ENCODE measurements at places on chromosomes 2 and 18. TPM values are rescaled to one million over a fixed set of nuclear protein-coding genes. Genes with fewer than 3 reads are reported as not detected.
A peak's percentile ranks its signal among the peaks of the same experiment; 100 is the strongest.

DNA sequence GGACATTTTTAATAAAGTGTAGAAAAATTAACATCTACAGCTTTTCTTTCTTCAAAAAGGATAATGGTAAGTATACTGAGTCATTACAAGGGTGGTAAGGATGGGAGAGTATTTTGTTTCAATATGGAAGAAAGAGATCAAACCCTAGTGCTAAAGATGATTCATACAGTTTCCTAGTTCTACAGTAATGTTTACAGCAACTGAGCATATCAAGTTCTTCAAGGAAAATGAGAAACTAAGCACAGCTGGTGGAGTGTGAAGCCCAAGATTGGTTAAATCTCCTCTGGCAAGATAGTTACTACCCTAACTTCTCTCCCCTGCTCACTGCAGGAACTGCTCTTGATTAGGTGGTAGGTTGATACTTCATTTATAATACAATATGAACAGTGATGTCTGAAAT, 467.5 kb downstream of the XIRP2 start:
- no peak overlapping the region for H3K27ac ChIP-seq
- no peak for DNase-seq
- no peaks in the 10 kb centered on the region for H3K27me3 ChIP-seq

DNA sequence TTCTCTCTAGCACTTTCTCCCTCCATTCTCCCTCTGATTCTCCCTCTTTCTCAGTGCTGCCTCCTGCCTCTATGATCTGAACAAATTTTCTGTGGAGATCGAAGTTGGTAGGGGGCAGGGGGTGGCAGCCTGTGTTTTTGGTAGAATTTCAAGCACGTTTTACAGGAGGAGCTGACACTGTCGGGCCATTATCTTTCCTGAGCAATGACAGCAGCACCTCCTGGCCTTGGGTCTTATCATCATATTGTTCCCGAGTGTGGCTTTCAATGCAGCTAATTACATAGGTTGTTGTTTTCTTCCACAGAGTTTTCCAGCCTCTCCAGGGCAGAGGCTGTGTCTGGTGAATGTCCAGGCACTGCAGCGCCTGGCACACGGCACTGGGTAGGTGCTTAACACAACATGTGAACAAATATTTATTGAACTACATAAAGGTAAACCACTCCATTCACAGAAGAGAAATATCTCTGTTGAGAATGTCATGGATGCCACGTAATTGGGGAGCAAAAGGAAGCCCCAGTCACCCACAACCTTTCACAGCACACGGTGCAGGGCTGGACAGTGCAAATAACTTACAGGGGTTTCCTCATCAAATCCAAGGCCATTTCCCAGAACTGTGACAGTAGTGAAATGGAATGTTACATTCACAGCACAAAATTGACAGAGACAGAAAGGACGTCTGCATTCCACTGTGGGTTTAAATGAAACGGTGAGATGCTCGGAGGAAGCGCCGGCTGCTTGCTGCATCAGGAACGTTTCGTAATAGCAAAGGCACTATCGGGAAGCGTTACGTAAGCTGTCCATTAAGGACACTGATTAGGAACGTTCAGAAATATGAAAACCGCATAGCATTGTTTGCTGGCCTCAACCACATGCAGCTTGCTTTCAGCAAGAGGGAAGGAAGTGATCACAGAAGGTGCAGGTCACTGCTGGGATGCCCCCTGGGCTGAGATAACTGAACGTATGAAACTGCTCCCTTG, 6.5 kb upstream of the KCNG2 start:
- H3K36me3 ChIP-seq = no peaks in the 10 kb centered on the region
- H3K27ac ChIP-seq = no peak overlapping the region
- H3K27me3 ChIP-seq = peaks cover 21% of the 10 kb centered on the region

ZC3H8 gene
- total RNA-seq = 9.9 TPM

DNA sequence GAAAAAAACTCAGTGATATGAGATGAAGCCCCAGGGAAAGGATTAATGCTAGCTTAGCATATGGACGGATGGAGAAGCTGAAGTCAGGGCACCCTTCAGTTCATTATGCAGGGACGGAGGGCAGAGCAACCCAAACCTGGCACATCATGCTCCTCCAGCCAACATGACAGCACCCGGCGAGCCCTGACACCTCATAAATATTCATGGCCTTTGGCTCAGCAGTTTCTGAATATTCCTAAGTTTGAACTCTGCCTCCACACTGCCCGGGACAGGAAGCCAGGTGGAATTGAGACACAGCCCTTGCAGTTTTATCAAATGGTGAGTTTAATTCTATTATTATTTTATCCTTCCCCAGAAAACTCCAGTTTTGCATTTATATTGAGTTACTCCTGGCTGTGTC, 87.3 kb upstream of the SH3BP4 start:
- H3K36me3 ChIP-seq = no peaks in the 10 kb centered on the region
- no peak overlapping the region for H3K27ac ChIP-seq
- no peak for DNase-seq
- H3K4me3 ChIP-seq = no peak overlapping the region
- H3K4me1 ChIP-seq = peaks cover 28% of the 10 kb centered on the region
- H3K27me3 ChIP-seq = no peaks in the 10 kb centered on the region

SOWAHC gene
- 12.7 TPM for total RNA-seq

- no peak for DNase-seq
- H3K27me3 ChIP-seq = no peaks in the 10 kb centered on the region
- H3K4me3 ChIP-seq = no peak overlapping the region
- peaks cover 2% of the 10 kb centered on the region for H3K36me3 ChIP-seq
These were observed 6.4 kb downstream of the PSME4 start for GRCh38 chr2:53964257-53964952.

IRS1 gene
- total RNA-seq = 20.0 TPM

DNA sequence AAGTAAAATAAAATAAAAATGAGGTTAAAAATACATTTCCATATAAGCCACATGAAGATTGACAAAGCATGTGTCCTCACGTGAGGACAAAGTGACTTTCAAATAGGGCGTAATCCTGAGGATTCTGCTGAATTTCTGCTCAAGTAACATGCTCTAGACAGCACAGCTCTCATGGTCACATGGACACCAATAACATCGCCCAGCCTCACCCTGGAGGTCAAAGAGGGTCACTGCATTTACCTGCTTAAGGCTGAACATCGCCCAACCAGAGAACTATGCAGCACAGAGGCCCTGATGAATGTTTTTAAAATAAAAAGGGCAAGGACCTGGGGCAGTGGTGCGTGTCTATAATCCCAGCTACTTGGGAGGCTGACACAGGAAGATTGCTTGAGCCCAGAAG, 30.2 kb downstream of the TGFBRAP1 start:
- H3K27me3 ChIP-seq = no peaks in the 10 kb centered on the region
- peaks cover 19% of the 10 kb centered on the region for H3K4me1 ChIP-seq
- H3K4me3 ChIP-seq = no peak overlapping the region
- no peak overlapping the region for H3K27ac ChIP-seq

DQX1 gene
- 0.26 TPM for total RNA-seq

DNA sequence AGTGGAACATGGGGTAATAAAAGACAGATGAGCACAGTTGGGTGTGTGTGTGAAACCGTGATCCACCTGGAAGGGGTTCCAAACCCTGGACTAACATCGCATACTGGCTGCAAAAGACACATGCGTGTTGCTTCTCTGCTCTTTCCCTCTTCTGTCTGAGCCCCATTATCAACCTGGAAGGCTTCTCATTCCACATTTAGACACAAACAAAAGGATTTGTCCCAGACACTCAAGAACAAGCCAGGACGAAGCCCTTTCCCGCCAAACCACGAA, 7.0 kb upstream of the SP9 start:
- H3K4me1 ChIP-seq = peaks cover 34% of the 10 kb centered on the region
- H3K27me3 ChIP-seq = peaks cover 88% of the 10 kb centered on the region
- peaks cover 2% of the 10 kb centered on the region for H3K36me3 ChIP-seq
- no peak overlapping the region for H3K27ac ChIP-seq
- H3K4me3 ChIP-seq = peak overlapping the region; percentile 59

GCG gene
- not detected for total RNA-seq

GRCh38 chr2:120672526-120673204, 63.0 kb upstream of the GLI2 start:
- peaks cover 56% of the 10 kb centered on the region for H3K27me3 ChIP-seq
- no peak overlapping the region for H3K4me3 ChIP-seq
- H3K4me1 ChIP-seq = no peaks in the 10 kb centered on the region
- H3K27ac ChIP-seq = no peak overlapping the region

GRCh38 chr18:62660691-62661090, 54.6 kb upstream of the PHLPP1 start:
- no peak overlapping the region for H3K4me3 ChIP-seq
- no peaks in the 10 kb centered on the region for H3K36me3 ChIP-seq
- peaks cover 26% of the 10 kb centered on the region for H3K4me1 ChIP-seq
- DNase-seq = no peak

DNA sequence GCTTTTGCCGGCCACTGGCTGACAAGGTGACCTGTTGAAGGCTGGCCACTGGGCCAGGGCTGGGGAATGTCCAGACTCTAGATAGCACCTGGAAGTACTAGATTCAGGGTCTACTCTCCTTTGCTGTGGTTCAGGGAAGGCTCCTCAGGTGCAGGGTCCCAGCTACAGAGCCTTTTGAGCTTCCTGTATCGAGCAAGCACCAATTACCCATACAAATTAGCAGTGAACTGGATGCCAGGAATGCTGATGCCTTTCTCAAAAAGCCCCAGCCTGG, 213.4 kb downstream of the CYP26B1 start:
- H3K27me3 ChIP-seq = peaks cover 7% of the 10 kb centered on the region
- peaks cover 13% of the 10 kb centered on the region for H3K4me1 ChIP-seq
- H3K36me3 ChIP-seq = no peaks in the 10 kb centered on the region
- H3K4me3 ChIP-seq = no peak overlapping the region
- DNase-seq = no peak

- no peak overlapping the region for H3K4me3 ChIP-seq
- H3K27ac ChIP-seq = no peak overlapping the region
- H3K36me3 ChIP-seq = no peaks in the 10 kb centered on the region
- peaks cover 18% of the 10 kb centered on the region for H3K27me3 ChIP-seq
- peak; percentile 81 for DNase-seq
- H3K4me1 ChIP-seq = peaks cover 5% of the 10 kb centered on the region
These were observed 56.5 kb downstream of the TMEM18 start for GRCh38 chr2:620471-621302.

Measured in osteocyte (in vitro differentiated cells).